ENCODE measurements at places on chromosomes 3 and 15.
A peak's percentile ranks its signal among the peaks of the same experiment; 100 is the strongest.

- no peak for DNase-seq
Measured at GRCh38 chr3:64160000-64160695, 65.1 kb downstream of the PRICKLE2 start.

DNA sequence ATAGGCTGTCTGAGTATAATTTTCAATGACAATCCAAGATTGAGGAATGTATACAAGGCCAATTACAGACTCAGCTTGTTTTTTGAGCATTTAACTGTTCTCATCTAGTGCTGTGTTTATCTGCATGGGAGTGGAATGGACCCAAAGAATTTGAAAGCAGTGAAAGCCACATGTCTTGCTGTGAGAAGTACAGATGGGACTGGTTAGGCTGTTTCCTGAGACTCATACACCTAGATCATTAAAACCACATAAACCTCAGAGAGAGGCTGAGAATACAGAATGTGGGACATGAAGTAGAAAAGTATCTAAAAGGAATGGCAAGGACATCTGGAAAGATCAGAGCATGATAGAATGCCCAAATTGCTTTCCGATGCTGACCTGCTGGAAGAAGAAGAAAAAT is 224.6 kb downstream of the NLGN1 start:
- no peak for DNase-seq

DNA sequence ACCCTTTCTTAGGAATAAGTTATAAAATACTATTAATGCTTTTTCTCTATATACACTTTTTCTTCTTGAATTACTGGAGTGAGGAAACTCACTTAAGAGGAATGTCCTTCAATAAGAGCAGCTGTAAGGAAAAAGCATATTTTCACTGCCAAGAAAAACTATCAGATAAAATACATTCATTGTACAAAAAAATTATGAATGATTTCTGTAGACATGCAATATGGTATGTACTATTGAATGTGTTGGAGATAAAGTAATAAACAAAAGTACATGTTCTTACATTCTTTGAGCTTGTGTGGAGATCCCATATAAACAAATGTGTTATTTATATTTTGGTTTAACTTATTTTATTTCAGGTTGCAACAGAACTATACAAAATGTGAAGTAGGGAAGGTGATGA is 241.0 kb upstream of the ZNF717 start:
- no peak for DNase-seq

DNA sequence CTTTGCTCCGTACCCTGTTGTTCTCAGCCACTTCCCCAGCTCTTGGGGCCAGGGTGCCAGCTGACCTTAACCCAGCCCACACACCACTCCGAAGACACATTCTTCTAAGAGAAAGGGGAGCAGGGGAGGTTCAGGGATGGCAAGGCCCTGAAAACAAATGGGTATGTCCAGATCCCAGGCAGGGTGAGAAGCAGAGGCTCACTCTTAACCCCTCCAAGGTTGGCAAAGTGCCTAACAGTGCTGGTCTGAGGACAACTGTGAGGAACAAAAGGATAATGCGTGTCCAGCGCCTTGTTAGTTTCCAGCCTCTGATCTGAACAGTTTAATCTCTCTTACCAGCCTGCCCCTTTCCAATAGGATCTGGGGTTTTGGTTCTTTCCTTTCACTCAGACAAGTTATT is 1.5 kb downstream of the TMEM44 start:
- DNase-seq, result no peak

DNA sequence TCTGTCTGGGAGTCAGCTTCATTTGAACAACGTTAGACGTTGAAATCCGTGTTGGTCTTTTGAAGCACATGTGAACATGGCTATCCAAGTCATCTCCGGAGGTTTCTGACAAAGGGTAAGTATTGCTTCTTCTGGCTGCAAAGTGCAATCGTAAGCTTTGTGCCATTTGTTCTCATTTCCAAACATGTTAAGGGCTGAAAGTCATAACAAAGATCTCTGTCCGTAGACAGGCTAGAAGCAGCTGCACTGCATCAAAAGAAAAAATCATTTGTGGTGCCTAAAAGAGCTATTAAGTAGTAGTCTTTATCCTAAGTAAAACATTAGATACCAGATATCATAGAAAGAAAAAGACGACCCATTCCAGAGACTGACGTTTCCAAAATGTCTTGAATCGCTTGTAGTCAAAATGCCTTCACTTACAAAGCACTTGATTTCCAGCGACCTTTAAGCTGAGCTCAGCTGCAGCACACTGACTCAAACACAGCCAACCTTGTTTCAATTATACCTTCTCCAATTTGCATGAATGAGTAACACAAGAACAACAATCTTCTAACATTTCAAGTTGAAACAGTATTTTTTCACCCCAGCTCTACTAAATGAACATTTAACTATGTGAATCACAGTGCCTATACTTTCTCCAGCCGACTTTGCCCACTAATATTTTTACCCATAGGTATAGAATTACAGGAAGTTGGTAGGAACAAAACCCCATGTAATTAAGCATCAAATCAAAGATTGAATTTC is 76.6 kb downstream of the NEDD4 start:
- DNase-seq, result no peak

DNA sequence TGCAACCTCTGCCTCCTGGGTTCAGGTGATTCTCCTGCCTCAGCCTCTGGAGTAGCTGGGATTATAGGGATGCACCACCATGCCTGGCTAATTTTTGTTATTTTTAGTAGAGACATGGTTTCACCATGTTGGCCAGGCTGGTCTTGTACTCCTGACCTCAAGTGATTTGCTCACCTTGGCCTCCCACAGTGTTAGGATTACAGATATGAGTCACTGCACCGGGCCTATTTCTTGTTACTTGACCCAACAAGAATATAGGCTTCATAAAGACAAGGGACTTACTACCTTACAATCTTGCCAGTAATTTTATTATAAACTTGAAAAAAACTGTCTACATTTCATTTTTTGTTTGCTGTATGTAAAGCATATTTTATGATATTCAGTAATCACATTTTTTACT is 21.4 kb upstream of the ZBTB47 start:
- DNase-seq, result no peak

DNA sequence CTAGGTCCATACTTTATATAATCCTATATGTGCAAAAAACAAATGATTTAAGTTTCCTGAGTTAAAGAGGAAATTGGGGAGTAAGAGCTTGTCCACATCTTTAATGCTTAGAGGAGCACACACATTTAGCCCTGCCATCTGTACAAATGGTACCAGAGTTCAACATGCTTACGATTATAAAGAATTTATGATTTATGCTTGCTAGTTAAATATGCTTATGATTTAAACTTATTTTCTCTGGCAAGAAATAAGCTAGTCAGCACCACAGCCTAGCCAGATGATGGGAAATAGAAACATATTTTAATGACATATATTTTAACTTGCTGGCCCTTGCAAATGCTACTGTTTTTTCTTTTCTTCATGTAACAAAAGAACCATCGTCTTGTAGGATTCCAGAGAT is 48.3 kb downstream of the EIF4E3 start:
- no peak for DNase-seq

GRCh38 chr3:194098081-194098842 is 37.7 kb upstream of the HES1 start:
- DNase-seq, result no peak

- peak; percentile 7 for DNase-seq
Measured at GRCh38 chr3:46713898-46714552, 3.6 kb downstream of the PRSS50 start.

DNA sequence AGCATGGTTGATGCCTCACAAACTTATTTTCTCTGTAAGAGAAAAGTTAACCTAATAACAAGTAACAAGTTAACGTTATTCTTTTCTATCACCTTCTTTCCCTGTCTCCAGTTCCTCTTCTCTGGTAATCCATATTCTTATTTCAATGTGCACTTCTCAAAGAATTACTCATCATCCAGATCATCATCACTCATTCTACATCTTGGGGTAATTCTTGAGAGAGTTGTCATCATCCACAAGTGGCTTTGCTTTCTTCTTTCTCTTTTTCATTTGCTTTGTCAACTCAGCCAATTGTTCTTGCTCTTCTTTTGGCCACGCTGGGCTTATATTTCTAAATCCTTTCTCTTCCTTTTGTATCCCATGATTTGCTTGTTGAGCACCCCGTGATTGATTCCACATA is 20.8 kb upstream of the RNF111 start:
- no peak for DNase-seq
